Substantia nigra (tissue), 51 donors: ENCODE measurements at places on chromosomes 11 and 22.

DNA sequence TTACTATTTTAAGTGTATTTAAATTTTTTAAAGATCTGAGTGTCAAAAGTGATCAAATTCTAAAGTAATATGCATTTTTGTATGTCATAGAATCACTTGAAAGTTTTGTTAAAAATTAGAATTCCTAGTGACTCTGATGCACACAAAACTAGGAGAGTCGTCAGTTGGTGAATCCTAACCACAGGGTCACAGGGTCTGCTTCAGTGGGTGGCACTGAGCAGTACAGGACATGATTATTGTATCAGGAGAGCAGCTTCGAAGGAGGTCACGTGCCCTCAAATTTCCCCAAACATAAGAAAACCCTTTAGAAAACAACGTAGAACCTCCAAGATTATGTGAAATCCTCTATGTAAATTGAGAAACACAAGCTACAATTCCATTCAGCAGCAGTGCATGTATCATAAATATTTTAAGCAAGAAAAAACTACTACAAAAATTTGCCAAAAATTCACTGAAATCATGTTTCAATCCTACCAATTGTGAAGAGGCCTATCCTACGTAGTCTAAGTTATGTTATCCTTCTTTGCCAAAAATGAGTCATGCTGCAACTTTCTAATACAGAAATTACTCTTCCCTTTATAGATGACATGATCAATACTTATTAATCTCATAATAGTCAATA is 323.6 kb downstream of the AASDHPPT start:
- DNase-seq, result no peak

- no peak for DNase-seq
Measured at GRCh38 chr11:67400942-67401494, 640 bp downstream of the PPP1CA start.

GRCh38 chr11:91967026-91967690 is 257.5 kb upstream of the FAT3 start:
- no peak for DNase-seq

GRCh38 chr11:108278546-108278945 is 55.7 kb downstream of the ATM start:
- no peak for DNase-seq

DNA sequence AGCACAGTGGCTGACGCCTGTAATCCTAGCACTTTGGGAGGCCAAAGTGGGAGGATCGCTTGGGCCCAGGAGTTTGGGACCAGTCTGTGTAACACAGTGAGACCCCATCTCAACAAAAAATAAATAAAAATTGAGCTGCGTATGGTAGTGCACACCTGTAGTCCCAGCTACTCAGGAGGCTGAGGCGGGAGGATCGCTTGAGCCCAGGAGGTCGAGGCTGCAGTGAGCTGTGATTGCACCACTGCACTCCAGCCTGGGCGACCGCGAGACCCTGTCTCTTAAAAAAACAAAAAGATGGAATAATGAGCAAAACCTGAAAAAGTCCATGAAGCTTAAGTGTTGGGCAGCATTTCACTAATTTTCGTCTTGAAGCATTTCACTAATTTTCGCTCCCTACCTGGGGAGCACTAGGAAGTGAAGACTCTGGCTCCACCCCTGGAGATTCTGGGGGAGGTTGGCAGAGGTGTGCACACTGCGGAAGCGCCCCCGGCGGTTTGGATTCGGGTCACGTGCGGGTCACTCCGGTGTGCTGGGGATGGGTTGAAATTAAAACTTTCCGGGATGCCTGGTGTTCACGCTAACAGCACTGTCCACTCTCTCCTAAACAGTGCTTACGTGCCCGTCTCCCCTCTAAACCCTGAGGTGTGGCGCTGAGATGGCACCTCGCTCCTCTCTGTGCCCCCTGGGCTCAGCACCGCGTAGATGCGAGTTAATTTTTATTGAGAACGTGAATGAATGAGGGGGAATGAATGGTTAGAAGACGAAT is 906 bp upstream of the NAA40 start:
- DNase-seq, result no peak

GRCh38 chr11:75077316-75077715 is 19.4 kb downstream of the OR2AT4 start:
- DNase-seq, result no peak

DNA sequence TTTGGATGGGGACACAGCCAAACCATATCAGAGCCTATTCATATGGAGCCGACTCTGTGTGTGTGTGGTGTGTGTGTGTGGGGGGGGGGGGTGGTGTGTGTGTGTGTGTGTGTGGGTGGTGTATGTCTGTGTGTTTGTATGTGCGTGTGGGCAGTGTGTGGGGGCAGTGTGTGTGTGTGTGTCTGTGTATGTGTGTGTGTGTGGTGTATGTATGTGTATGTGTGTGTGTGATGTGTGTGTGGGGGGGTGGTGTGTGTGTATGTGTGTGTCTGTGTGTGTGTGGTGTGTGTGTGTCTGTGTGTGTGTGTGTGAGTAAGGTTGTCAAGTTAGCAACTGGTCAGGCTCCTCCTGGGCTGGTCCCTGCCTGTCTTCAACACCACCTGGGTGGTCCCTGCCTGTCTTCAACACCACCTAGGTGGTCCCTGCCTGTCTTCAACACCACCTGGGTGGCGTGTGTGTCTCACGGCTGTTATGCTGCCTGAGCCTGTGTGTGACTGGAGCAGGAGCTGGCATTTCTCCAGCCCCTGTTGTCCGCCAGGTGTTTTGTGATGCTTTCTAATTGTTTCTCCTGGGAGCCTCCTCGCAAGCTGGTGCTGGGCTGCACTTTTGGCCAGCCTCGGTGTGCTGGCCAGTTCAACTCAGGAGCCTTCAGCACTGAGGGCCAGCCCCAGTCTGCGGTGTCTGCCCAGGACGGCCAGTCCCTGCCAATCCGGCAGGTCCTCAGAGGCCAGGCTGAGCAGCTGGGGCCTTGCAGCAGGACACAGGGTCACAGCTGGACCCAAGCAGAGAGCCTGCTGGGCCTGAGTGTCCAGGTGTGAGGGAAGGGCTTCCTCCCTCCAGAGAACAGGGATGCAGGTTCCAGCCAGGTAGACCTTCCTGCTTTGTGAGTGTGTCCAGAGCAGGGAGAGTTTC is 21.5 kb upstream of the PVALB start:
- no peak for DNase-seq

DNA sequence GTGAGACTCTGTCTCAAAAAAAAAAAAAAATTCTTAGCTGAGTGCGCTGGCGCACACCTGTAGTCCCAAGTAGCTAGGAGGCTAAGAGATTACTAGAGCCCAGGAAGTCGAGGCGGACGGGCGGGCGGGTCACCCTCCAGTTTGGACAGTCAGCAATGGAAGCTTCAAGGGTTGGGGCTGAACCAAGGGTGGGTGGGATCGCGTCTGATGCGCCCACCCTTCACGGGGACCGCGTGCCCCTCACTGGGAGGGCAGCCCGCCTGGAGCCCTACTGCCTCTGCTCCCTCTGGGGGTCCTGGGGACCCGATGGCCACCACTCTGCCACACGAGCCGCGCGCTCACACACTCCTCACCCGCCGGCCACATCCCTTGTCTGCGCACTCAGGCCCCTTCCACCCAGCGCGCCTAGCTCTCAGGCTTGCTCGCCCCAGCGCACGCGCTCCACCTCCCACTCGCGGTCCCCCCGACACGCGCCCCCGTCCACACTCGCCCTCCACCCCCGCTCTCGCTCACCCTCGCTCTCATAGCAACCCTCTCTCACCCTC is 494 bp downstream of the CHID1 start:
- no peak for DNase-seq

DNA sequence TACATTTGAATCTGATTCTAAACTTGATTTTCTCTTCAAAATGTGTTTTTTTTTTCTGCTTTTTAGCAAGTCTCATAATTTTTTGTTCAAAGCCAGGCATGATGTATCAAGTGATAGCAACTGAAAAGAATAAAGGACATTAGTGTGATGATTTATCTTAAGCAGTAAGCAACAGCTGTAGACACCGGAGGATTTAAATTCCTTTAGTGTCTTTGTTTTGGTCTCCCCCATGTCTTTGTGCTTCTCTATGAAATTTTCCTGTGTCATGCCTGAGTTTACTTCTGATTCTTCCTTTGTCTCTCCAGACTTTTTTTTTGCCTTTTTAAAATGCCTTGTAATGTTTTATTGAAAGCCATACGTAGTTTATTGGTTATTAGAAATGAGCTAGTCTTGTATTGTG is 934.2 kb upstream of the RAG2 start:
- DNase-seq, result no peak

- no peak for DNase-seq
Measured at GRCh38 chr22:25757686-25758085, 15.7 kb downstream of the MYO18B start.

DNA sequence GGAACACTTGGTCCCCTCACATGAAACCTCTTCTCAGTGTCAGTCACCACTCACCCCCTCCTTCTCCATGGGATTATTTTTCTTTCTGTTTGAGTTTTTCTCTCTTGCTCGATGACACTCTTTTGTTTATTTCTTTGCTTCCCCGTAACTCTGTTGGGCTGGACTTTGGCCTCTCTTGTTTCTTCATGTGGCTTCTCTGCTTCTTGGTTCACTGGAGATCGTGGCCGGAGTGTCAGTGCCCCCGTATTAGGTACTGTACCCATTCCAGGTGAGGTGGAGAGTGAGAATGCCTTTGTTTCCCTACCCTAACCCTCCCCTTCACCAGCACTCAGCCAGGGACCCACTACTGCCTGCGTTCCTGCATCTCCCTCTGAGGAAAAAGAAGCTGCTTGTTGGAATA is 32.5 kb downstream of the CYB5R2 start:
- no peak for DNase-seq

- no peak for DNase-seq
Measured at GRCh38 chr22:47551431-47551775, 789.0 kb downstream of the TBC1D22A start.

GRCh38 chr11:15918212-15918611 is 438.1 kb downstream of the SOX6 start:
- DNase-seq, result no peak

GRCh38 chr22:46618667-46619066 is 1.5 kb upstream of the GRAMD4 start:
- no peak for DNase-seq

DNA sequence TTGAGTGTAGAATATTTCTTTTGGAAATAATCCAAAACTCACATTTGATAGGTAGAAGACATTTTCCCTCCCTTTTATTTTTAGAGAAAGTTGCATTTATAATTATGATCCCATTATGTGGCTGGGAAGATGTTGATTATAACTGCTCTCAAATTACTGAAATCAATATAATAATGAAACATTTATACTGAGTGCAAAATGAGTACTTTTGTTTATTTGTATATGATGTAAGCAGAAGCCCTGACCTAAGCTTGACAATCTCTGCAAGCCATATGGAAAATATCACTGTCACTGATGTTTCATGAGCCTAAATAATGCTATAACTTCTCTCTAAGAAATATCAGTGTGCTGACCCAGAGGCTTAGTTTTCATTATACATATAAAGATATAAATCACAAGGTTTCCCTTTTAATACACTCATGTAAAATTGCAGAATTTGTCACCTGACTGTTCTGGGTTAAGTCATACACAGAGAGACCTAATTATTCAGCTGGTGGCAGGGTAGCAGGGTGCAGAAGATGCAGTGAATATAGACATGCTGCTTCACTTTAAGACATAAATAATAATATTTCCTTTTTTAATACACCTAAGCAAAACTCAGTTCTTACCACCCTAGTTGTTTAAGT is 99.2 kb downstream of the BBOX1 start:
- DNase-seq, result no peak

DNA sequence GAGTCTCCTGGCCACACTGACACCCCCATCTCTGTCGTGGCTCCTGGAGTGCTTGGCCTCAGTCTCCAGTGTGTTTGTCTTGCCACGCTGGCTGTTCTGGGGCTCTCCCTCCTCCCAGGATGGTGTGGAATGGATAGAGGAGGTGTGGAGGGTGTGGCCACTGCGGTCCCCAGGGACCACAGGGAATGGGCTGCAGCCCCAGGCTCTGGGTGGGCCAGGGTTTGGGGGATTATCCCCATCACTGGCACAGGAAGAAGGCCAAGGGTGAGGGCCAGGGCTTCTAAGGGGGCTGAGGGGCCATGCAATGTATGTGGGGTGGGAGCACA is 8.1 kb downstream of the GNAZ start:
- no peak for DNase-seq

DNA sequence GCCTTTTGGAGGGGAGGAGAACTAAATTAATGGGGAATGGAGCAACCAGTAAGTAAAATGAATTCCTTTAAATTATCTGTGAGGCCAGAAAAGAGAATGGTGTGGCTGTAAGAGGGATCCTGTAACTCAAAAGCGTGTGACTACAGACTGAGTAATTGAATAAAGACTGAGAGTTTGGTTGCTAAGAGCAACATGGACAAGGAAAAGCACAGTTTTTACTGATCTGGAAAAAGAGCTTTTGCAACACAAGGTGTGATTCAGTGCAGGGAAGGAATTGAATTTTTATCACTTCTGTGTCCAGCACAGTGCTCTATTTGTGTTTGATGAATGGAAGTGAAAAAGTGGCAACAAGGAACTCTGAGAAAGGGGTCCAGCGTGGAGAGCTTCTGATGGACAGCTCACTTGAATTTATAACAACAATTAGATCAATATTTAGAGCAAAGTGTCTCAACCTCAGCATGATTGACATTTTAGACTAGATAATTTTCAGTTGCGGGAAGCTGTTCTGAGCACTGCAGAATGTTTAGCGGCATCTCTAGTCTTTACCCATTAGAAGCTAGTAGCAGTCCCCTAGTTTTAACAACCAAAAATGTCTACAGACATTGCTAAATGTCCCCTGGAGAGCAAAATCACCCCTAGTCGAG is 202.8 kb upstream of the BDNF start:
- DNase-seq, result no peak

- DNase-seq, result no peak
Measured at GRCh38 chr22:22897091-22897490, 9.5 kb downstream of the IGLL5 start.

DNA sequence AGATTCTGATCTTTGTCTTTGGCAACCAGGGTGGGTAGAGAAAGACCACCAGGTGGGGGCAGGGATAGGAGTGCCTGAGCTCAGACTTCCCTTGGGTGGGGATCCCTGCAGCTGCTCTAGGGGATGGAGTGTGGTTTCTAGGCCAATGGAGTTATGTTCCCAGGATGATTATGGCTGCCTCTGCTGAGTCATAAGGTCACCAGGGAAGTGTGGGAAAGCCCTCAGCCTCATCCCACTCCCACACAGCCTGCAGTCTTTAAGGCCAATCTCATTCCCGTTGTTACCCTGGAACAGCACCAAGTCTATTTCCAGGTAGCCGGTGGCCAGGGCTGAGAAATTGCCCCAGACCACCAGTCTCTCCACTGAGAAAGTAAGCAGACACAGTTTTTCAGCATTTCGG is 2269.3 kb upstream of the RAG2 start:
- DNase-seq, result no peak
